ENCODE measurements at places on chromosomes 6 and 20. TPM values are rescaled to one million over a fixed set of nuclear protein-coding genes. Genes with fewer than 3 reads are reported as not detected.

RING1 gene
- 12.1 TPM for polyA plus RNA-seq

FOXA2 gene
- not detected for polyA plus RNA-seq

MYCT1 gene
- polyA plus RNA-seq = not detected

FAM83C gene
- not detected for polyA plus RNA-seq

NHSL1 gene
- polyA plus RNA-seq = not detected

MOXD1 gene
- not detected for polyA plus RNA-seq

SLA2 gene
- 18.9 TPM for polyA plus RNA-seq

GZF1 gene
- polyA plus RNA-seq = 2.2 TPM

PRICKLE4 gene
- not detected for polyA plus RNA-seq

CST4 gene
- polyA plus RNA-seq = not detected

RIPPLY2 gene
- polyA plus RNA-seq = not detected

TCF19 gene
- polyA plus RNA-seq = 8.4 TPM

FBXL4 gene
- polyA plus RNA-seq = 7.7 TPM

PHF1 gene
- polyA plus RNA-seq = 45.3 TPM

OR2H2 gene
- not detected for polyA plus RNA-seq
